BE2C (cell line): ENCODE measurements at places on chromosomes 4 and X.

DNA sequence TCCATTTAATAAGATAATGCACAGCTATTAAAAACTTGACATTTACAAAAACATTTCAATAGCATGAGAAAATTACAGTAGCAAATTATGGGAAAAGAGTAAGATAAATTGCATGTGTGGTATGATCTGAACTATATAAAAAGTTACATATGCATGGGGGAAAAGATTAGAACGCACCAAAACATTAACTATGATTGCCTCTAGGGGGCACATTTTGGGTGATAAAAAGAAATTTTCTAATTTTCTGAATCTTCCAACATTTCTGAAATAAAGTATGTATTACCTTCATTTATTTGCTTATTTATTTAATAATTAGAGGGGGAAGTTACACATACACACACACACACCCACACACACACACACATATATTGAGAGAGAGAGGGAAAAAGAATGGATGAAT, 19.6 kb upstream of the KDM5C start:
- DNase-seq, result no peak

DNA sequence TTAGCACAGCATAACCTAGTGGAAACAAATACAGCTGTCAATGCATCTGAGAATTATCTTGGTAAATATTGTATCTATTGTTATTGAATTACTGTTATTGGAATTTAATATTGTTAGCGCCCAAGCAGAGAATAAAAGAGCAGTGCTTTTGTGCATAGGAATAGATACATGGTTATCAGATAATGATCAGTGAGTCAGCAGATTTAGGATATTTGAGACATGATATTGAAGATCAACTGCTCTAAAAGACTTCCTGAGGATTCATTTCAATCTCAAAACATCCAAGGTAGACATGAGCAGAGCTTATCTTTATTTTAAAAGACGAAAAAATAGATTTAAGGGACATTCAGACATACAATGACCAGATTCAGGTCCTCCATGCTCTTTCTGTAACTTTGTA, 10.6 kb upstream of the H2AZ1 start:
- no peak for DNase-seq

GRCh38 chrX:110435196-110435595, 76.5 kb downstream of the RTL9 start:
- DNase-seq, result no peak

DNA sequence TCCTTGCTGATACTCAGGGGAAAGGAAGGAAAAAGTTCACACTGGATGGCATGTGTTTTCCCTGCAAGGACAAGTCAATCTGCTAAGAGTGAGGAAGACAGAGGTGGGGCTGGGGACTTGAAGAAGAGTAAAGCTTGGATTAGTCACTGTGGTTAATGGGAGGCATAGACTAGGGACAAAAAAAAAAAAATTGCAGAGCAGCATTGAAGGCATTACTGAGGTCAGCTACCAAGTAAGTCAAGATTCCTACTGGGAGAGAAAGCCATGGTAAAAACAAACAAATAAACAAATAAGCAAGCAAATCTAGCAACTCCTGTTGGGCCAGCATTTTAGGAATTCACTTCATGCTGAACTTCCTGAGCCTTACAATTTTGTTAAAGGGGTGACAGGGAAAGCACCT, 58.2 kb upstream of the GPC4 start:
- DNase-seq, result no peak

GRCh38 chrX:21528076-21528475, 130.1 kb downstream of the KLHL34 start:
- DNase-seq, result no peak

GRCh38 chr4:78031417-78031950, 25.6 kb upstream of the FRAS1 start:
- peak; percentile 71 for DNase-seq

DNA sequence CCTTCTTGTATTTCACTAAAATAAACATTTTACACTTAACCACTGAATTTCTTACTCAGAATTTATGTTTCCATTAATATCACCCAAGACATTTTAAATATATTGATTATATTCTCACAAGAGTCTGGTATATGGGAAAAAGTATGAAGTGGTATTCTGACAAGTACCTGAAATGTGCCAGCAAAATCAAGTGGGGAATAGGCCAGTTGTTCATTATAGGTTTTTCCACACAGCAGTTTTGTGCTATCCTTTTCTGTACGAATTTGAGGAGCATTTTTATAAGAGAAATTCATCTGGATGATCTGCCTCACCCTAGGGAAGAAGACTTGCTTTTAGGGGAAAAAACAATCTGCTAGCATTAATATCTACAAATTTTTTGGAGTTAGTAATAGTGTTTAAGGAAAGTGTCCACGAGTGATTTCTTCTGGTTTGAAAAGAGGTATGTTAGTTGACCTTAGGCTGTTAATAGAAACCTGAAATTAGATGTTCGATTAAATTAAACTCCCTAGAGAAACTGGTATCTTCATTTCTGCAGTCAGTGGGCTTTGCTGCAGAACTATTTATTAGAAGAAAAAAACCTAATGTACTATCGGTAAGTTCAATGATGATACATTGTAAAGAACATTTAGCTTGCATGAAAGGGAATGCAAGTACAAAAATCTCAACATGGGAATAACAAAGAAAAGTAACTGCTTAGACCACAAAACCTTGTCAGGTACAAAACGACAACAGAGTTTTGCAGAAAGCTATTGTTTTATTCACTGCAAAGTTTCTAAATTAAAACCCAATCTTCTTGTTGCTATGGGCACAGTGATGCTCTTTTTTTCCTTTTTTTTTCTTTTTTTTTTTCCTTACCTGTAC, 1.8 kb downstream of the KLF3 start:
- DNase-seq, result no peak

DNA sequence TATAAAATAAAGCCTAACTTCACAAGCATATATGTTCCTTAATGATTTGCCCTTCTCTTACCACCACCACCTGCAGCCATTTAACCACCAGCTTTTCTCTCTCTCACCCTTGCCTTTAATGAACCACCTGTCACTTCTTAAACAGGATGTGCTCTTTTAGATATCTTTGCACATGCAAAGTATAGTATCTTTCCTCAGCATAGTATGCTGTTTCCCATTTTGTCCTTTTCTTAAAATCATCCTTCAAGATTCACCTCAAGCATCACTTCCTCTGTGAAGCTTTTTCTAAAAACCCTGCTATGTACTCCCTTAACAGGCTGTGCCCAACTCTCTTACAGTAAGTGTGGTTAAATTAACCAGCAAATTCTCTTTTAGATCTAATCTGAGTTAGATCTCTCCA, 8.2 kb upstream of the CNOT6L start:
- no peak for DNase-seq

DNA sequence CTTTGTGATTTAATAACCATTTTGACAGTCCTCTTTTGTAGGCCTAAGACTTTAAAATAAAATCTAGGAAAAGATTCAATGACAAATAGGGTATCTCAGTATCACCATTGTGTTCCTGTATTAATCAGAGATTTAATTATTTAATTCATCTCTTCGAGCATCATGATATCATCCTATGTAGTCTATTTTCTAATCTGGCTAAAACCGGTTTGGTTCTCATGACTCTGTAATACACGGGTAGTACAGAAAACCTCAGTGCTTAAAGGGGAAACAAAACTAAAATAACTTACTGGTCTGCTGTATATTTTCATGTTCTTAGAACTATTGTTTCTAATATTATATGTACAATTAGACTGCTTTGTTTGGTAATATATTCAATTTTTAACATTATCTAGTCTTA, 23.7 kb upstream of the FBXW7 start:
- DNase-seq, result no peak

- no peak for DNase-seq
Measured at GRCh38 chrX:74344280-74344622, 40.3 kb downstream of the ZCCHC13 start.

DNA sequence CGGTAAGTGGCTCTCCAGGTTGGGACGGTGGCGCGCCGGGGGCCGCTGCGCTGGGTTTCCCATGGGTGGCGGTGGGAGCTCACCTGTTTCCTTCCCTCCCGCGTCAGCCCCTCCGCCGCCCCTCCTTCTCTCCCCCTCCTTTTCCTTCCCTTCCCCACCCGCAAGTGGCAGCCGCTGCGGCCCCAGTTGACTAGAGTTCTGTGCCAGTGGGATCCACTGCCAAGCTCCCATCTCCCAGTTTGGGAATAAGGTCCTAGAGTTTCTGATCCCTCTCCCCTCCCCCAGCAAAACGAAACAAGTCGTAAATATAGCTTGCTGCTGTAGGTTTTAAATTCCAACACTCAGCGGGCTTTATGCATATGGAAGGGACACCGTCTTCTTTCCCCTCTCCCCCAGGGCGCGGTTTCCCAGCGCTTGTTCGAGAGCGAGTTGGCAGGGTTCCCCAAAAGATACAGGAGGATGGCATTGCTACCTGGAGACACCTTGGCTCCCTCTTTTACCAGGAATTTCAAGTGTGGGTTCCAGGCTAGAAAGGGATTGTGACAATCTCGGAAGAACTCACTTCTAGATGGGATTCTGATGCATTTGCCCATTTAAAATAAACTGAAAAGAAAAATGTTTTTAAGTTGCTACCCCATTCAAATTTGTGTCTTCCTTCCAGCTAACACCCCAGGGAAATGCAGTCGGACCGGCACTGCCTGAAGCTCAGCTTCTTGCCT, 1.2 kb downstream of the TLL1 start:
- no peak for DNase-seq

- no peak for DNase-seq
Measured at GRCh38 chrX:130001893-130002292, 19.5 kb downstream of the BCORL1 start.

DNA sequence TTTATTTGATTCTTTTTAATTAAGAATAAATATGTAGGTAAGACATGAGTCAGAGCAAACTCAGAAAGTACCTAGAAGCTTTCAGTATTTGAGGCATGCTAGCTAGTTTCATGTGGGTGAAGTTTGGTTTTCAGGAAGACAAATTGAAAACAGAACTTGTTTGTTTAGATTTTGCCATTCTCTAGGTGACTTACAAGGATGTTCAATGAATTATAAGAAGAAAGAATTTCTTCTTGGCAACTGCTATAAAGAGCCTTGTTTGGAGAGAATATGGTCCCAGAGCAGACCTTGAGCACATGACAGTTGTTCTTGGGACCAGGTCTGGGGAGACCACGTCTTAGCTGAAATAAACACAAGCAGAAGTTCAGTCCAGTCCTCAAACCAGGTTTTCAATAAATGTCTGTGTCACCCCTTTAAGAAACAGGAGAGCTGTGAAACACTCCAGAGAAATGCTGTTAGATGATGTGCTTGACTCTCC, 38.0 kb upstream of the IL21 start:
- no peak for DNase-seq

DNA sequence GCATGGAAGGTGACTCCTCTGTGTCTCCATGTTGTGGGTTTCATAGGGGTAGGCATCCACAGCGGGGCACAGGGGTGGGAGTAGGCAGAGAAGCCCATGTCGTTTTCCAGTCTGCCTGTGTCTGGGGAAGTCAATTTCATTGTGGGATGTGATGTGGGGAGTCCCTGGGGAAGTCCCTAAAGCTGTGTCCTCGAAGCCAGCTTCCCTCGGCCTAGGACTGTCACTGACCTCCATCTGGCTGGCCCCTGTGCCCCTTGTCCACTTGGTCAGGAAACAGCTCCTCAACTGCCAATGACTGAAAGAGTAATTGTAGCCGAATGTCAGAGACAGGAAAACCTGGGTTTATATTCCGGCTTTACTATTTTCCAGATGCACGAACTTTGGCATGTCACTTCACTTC, 109.6 kb downstream of the DRD5 start:
- DNase-seq, result no peak

DNA sequence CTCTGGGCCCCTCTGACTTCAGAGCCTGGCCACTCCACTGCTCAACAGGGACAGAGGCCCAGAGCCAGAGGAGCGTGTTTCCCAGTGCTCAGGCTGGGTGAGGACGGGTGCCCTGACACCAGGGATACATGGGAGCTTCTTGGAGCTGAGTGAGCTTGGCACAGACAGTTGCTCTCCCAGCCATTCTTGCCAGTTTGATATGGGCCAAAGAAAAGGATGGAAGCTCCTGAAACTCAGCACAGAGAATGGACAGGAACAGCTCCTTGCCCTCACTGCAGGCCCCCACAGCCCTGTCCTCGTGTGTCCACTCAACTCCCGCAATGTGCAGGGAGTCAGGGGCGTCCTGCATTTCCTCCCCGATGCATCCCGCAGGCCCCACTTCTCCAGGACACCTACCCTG, 38.8 kb downstream of the NSG1 start:
- no peak for DNase-seq
